ENCODE measurements at places on chromosomes 3 and 15.

- no peak for DNase-seq
Measured at GRCh38 chr15:52018244-52018643, 775 bp upstream of the MAPK6 start.

DNA sequence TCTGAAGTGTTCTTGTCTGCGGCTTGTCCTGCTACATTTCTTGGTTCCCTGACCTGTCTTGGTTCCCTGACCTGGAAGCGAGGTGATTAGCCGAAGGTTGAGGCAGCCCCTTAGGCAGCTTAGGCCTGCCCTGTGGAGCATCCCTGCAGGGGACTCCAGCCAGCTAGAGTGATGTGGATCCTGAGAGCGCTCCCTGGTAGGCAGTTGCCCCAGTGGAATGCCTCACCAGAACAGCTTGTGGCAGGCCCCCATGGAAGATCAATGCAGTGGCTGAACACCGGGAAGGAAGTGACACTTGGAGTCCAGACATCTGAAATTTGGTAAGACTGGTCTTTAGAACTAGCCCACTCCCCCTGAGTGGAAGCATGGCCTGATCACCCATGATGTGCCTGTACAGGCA, 5.5 kb upstream of the ROBO1 start:
- DNase-seq = no peak

DNA sequence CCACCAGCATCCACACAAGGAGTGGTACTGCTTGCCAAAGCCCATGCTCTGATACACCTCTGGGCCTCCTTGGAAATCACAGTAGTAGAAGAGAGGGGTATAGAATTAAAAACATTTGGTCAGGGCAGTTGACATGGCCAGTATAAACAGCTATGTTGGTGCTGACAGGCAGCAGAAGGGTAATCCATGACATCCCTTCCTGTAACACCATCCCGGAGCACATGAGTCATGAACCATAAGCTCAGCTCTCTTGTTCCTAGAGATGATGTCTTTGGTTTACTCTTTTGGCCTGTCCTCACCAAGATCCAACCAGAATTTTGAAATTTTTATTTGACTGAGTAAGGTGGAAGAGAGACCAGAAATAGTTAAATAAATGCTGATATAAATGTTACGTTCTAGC, 132.6 kb upstream of the CTDSPL start:
- DNase-seq = no peak

DNA sequence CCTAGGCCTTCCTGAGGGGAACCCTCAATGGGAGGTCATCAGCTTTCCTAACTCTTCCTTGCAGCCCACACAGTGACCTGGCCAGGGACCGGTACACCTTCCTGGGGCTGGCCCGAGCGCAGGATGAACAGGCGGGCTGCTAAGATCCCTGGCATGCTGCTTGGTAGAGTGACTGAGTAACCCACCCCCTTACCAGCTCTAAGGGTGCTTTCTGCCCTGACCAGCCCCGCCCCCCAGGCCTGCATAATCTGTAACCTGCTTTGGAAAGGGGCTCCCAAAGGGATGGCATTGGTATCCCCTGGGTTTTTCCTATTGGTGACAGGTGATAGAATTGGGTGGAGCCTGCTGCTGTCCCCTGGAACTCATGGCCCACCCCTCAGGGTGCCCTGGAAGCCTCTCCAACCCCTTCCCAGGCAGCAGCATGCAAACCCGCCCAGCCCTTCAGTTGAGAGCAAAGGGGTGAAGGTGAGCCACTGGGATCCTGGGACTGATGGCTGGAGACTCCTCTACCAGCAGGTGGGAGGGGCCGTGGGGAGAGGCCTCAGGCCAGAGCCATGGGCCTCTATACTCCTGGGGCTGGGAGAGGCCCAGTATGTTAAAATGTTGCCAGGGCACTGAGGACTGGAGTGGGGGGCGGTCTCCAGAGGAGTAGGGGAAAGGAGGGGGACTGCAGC, 11.1 kb upstream of the KIF7 start:
- DNase-seq = no peak

DNA sequence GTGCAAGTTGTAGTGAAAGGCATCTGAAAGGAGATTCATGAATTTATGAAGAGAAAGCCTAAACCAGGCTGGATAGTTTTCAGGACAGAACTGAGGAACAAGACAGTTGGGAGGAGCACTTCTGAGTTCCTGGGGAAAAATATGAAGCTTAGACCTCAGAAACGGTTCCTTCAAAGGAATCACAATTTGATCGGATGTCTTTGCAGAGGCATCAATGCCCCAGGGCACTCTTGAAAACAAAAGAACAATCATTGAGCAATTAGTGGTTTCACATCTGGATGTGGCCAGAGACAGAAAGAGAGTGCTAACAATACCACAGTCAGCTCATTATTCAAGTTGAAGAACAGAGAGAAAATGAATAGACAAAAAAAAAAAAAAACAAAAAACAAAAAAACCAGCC, 86.2 kb downstream of the KLF13 start:
- no peak for DNase-seq

DNA sequence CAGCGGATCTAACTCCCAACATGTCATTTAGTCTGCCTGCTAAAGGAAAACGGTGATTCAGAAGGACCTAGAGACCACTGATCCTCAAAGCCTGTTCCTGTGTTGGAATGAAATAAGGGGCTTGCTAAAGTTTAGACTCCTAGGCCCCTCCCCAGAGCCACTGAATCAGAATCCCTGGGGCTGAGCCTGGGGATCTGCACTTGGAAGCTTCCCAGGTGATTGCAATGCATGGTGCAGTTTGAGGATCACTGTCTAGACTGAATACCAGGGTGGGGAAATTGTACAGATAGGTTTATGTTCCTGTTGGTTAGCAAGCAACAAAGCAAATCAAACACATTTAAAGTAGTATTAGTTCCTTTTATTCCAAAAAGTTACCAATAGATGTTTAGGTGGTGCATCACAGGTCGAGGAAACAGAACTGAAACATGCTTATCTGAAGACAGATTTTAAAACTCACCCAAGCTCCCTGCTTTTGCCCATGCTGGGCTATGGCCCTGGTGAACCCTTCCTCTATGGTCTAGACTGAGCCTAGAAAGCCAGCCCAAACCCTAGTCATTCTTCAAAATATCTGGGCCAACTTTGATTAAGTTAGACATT, 29.6 kb upstream of the SPTBN5 start:
- DNase-seq = no peak

- no peak for DNase-seq
Measured at GRCh38 chr3:101333883-101334282, 13.5 kb upstream of the IMPG2 start.

- no peak for DNase-seq
Measured at GRCh38 chr3:193894121-193894863, 241.7 kb upstream of the HES1 start.

DNA sequence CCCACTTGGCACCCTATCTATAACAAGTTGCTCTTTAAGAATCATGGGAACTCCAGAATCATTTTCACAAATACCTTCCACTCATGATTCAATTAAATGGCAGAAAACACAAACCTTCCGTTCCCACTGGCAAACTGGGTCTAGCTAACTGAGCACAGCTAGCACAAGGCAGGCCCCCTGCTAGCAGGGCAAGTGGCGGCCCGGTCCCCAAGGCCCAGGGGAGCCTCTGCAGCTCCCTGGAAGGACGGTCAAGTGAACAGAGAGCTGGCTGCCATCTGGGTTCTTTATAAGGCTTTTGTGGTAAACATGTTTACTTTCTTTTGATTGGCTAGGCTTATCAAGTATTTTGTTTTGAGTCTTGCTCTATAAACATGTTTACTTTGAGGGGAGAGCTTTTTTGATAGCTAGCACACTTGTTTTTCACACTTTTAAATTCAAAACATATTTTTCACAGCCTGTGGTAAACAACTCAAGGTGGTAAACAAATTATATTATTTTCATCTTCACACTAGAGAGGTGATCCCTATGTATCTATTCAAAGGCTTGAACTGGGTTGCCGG, 81.4 kb downstream of the FOXP1 start:
- DNase-seq = no peak

DNA sequence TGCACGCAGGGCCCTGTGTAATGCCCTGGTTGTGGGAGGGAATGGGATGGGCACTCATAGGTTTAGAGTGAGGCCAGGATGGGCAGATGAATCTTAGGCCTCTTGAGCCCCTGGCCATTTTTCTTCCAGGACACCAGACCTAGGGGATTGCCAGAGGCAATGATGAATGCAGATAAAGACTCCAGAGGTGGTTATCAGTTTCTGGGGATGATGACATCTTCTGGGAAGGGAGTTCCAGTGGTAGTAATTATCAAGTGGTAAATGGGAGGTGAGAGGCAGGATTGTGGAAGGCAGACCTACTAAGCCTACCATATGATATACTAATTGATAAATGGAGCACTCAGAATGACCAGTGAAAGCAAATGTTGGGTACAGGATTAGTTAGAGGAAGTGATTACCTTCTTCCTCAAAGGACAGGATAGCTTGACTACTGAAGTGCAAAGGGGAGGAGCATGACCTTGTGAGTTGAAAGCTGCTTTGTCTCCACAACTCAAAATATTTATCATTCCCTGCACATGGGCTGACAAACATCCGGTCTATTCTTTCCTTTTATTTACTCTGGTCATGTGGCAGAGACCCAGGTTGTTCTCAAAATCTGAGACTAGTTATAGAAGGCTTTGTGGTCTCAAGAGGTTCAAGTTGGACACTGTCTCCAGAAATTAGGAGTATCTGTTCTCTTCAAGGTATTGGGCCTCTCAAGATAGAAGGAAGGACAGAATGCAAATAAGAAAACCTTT, 10.2 kb upstream of the MAPK6 start:
- no peak for DNase-seq

- DNase-seq = no peak
Measured at GRCh38 chr3:13300546-13301285, 119.4 kb downstream of the NUP210 start.

GRCh38 chr15:58307313-58307961, 124.4 kb upstream of the LIPC start:
- DNase-seq = no peak

DNA sequence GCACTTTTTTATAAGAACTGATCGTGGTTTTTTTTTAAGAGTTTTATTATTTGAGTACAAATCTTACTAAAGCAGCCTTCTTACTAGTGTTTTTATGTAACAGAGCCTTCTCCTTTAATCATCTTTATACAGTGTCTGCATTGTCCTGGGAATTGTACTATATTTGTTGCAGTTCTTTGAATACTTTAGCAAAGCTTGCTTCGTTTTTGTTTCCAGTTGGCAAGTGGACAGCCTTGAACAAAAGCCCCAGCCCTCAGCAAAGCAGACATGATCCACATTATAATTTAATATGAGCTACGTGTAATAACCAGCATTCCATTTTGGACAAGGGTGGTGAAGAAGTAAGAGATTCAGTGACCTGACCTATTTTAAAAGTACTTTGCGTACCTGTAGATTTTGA, 112.2 kb upstream of the FLNB start:
- no peak for DNase-seq

GRCh38 chr3:25428789-25429335, 799 bp downstream of the RARB start:
- no peak for DNase-seq

DNA sequence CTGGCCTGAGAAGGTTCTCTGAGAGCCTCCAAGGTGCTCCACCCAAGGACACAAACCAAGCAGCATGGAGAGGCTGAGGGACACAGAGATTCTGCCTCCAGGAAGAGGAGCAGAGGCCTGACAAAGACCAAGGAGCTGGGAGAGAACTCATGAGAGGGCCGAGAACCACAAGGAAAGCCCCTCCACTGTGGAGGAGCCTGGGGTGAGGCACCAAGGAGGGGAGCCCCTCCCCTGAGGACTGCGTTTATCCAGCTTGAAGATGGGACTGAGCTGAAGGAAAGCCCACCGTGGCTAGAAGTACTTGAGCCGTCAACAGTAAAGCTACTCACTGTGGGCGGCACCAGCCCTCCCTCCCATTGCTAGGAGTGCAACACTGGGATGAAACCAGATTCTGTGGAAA, 63.1 kb upstream of the MEF2A start:
- DNase-seq = no peak

- DNase-seq = no peak
Measured at GRCh38 chr15:79837846-79838245, 59.0 kb downstream of the MTHFS start.

DNA sequence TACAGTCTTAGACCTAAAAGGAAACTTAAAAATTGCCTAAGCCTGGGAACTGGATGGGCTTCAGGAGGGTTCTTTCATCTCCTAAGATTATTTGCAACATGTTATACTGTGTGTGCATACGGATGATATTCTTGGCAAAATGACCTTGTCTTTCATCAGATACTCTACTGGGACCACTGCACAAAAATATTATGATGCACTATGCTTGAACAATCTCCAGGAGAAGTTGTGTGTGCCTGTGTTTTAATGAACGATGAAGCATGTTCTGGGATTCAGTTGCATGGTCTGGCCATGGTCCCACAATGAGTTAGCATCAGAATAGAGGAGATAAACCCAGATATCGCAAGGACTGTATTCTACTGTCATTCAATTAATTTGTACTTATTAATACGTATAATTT, 68.7 kb downstream of the GAP43 start:
- DNase-seq = no peak

GRCh38 chr3:185820973-185821758, 3.7 kb downstream of the IGF2BP2 start:
- no peak for DNase-seq

- DNase-seq = no peak
Measured at GRCh38 chr15:92306663-92307062, 87.0 kb upstream of the ST8SIA2 start.

- DNase-seq = no peak
Measured at GRCh38 chr3:158200955-158201354, 91.1 kb downstream of the RSRC1 start.

GRCh38 chr15:49441816-49442215, 18.8 kb downstream of the FGF7 start:
- DNase-seq = no peak

DNA sequence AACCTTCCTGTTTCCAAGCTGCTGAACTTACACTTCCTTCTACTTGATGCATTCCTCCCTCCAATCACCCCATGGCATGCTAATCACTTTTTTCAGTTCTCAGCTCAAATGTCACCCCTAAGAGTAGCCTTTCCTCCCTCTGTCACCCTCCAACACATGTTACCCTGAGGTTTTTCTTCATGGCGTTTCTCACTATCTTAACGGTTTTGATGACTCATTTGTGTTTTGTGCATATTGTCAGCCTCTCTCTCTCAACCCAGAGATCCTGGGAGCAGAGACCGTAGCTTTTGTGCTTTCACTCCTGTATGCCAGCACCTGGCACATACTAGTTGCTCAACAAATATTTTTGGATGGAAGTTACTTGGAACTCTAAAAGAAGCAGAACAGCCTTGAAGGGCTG, 24.5 kb downstream of the LRRC3B start:
- no peak for DNase-seq

DNA sequence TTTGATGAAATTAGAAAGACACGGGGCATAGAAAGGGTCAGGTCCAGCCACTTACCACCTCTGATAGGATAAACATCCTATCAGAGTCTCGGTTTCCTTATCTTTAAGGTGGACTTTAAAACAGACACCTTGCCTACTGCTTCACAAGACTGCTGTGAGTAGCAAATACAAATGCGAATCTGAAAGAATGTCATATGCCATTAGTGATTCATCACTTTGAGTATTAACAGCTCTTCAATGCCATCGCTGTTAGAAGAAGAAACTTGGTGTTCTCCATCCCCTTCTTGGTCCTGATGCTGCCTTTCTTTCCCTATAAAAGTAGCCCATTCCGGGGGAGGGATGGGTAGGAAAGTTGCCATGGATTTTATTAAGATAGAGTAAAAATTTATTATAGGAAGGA, 220.2 kb downstream of the RORA start:
- no peak for DNase-seq

- no peak for DNase-seq
Measured at GRCh38 chr3:94083261-94083660, 20.4 kb downstream of the NSUN3 start.
